DMS153 (cell line): ENCODE measurements at places on chromosomes 1 and 21.

DNA sequence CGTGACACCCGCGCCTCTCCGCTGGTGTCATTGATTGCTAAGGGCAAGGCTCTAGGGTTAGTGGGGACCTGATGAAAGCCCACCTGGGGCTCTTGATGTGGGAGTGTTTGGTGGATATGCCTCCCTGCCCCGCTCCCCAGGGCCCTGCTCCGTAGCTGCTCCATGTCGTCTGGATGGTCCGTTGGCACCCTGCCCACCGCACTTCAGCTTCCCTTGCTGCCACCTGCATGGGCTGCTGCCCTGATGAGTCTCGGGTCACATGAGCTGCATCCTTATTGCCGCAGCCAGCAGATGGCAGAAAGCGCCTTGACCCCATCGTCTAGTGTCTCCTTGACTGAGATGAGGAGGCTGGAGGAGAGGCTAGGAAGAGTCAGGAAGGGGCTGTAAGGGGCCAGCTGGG is 439.4 kb downstream of the CAMTA1 start:
- DNase-seq = no peak

DNA sequence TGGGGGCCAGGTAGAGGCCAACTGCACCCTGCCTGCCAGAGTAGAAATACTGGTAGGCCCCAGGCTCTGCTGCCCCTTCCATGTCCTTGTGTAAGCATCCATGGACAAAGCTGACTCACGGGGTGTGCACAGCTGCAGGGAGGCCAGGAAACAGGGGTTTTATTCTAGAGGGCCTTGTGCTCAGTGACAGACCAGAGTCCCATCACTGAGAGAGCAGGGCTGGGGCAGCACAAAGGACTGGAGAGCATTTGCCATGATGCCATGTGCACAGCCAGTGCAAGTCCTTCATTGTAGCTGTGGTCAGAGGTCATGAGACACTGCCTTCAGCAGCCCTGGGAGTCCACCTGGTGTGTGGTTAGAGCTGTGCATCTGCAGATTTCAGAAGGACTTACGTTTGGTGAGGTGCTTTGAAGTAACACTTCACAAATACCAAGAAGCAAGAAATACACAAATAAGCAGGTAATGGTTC is 8.1 kb downstream of the ARF1 start:
- no peak for DNase-seq

GRCh38 chr1:221510793-221511503 is 230.9 kb downstream of the DUSP10 start:
- no peak for DNase-seq

GRCh38 chr21:29133796-29134195 is 3.4 kb downstream of the MAP3K7CL start:
- no peak for DNase-seq

DNA sequence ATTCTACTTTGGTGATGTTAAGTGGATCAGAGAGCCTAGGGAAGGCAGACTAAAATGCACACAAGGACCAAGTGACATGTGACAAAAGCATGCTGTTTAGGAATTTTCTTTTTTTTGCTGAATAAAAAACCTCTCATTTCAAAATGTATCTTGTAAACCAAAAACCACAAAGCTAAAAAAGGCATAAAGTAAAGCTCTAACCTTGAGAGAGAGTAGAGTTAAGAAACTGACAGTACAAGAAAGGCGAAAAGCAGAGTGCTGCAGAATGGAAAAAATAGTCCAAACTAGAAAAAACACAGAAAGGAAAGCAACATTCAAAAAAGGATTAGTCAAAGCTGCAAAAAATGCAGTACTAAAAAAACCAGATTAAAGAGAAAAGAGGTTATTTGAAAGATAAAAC is 76.5 kb downstream of the EPS15 start:
- DNase-seq = no peak

GRCh38 chr1:154533952-154534844 is 24.3 kb downstream of the UBE2Q1 start:
- DNase-seq = peak; percentile 44

GRCh38 chr1:113542221-113542701 is 151.9 kb downstream of the MAGI3 start:
- DNase-seq = no peak

DNA sequence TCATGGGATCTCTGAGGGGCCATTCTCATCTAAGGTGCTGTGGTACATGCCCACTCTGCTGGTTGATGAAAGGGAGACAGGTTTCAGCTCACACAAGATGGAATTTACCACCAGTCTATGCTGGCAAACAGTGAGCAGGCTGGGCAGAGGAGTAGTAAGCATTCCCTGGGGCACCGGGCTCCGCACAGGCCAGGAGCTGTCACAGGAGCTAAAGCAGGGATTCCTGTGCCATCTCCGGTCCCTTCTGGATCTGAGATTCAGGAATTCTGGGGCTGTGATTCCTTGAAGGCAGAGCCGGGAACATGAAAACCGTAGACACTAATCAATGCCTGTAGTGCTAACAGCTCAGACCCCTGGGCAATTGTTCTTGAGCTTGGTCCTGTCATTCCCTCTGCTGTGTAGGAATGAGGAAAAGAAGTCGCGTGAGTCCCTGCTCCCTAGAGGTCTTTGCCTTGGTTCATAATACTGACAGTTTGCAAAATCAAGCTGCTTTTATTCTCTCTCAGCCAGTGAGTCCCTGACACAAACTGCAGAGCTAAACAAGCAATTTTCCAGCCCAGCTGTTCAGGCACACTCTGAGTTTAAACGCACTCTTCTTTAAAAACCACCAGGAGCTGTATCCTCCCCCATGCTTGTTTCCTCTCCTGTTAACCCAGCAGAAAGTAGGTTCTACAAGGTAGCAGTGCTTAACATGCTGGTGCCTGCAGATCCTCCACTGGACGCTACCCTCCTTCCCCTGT is 52.5 kb downstream of the MDM4 start:
- DNase-seq = no peak

- DNase-seq = no peak
These were observed 165.5 kb upstream of the ESRRG start for GRCh38 chr1:216888731-216889130.

- no peak for DNase-seq
These were observed 120.7 kb downstream of the GRIK3 start for GRCh38 chr1:36913484-36914060.

DNA sequence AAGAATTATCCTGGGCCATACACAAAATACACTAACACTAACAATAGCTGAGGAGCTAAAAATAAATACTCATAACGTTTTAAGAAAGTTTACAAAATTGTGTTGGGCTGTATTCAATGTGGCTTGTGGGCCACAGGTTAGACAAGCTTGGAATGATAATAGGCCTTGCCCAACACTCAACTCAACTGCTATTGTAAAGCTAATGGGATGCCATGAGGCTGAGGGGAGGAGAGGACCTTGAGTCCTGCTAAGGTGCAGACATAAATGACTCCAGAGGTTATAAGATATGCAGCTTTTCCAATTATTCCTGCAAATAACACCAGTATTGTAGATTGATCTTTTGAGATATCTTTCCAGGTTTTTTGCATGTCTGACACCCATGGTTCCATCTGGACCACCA is 97.0 kb downstream of the FCRL5 start:
- no peak for DNase-seq

DNA sequence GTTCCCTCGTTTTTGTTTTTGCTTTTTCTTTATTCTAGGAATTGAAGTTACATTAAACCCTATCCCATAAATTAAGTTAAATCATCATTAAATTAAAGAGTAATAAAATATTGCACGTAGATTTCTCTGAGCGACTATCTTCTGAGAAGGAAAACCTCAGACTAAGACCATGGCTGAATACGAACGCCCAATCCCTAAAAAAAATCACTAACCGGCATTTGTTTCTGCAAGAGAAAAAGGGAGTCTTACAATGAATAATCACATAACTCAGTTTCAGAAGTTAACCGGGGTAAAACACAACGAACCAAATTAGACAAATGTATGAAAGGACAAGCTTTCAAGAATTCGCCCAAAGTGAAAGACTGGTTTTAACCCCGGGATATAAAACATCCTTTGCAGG is 1.3 kb downstream of the PIK3R3 start:
- no peak for DNase-seq

- no peak for DNase-seq
These were observed 23.3 kb downstream of the PLEKHM2 start for GRCh38 chr1:15707239-15707925.

DNA sequence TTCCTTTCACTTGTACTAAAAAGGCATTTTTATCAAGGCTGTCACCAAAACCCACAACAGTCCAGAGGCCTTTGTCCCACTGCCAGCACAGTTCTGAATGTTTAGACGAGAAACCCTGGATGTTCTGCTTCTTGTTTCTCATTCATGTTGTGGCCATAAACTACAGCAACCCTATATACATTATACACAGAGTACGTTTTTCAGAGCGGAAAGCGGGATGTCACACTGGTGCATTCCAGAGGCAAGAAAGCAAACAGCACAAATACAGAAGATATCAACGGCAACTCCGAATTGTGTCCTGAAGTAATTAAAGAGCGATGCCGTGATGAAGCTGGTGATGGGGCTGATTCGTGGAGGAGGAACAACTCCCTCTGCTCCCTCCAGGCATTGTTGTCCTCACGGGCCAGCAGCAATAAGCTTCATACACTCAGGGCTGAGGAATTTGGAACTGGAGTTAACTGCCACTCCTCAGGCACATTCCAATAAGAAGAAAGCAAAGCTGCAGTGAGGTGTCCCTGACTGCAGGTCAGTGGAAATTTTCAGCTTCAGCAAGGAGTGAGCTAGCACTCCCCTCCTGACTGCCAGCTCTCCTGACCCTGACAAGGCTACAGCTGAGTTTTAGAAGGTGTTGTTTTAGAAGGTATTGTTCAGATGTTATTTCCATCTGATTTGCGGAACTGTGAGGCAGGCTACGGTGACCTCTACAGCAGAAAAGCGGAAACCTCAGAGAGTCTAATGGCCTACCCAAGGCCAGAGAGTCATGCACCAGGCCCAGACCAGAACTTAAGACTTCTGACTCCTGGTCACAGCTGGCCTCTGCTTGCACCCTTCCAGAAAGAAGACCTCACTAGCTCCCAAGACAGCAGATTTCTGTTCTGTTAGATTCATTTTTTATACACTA is 149.0 kb downstream of the TGFBR3 start:
- DNase-seq = no peak

GRCh38 chr1:158153746-158154444 is 26.8 kb upstream of the CD1D start:
- DNase-seq = no peak

DNA sequence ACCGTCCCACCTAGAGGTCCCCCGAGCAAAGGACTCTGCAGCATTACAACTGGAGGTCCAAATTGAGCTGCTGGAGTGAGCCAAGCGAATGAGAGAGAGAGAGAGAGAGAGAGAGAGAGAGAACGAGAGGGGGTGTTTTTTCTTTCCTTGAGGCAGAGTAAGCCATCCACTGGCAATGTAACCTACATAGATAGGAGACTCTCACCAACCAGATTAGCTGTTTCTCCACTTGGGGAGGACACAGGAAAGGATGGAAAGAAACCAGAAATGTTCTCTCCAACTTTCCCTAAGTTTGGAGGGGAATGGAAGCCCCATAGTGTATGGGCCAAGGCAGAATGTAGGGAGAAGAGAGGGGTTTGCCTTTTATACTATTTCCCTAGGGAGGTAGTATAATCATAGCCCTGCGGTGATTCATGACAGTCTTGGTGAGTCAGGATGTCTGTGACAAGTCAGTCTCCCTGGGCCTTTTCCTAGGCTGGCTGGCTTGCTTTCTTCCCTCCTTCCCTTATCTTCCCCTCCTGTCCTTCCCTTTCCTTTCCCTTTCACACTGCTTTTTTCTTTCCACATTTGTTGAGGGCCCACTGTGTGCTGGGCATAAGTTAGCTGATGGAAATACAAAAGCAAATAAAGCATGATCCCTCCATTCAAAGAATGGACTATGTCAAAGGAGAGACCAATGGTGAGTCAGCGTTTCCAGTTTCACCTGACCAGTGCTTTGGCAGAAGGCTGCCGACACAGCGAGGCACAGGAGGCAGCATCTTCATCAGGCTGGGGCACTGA is 7.1 kb downstream of the FNDC7 start:
- DNase-seq = no peak

DNA sequence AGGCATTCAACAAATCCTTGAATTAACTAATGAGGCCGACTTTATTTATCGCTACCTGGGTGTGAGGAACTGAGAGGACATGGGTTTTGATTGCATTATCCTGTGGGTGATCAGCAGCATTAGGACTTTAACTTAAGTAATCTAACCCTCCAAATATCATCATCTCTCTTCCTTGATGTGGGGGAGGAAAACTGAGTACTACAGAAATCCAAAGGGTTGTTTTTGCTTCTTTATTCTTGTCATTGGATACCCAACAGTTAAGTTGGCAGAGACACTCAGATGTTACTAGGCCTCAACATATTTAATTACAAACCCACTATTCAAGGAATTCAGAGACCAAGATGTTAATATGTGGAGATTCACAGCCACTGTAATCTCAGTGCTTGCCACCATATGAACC is 97.4 kb upstream of the ST6GALNAC5 start:
- no peak for DNase-seq

- DNase-seq = no peak
These were observed 4.7 kb upstream of the CD160 start for GRCh38 chr1:145714524-145715111.

DNA sequence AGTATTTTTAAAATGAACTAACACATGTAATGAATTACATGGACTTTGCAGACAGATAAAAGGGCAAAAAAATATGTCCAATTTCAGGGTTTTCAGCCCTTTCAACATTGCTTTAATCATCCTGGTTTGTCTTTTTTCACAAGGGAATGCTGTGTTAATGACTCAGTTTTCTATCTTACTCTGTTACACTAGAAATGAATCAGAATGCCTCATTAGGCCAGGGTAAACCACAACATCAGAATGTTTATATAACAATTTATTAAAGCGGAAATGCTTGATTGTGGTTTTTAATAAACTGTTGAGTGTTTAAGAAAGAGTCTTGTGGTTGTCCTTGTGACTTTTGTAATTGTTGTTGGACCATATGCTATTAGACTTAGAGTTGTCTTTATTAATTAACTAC is 13.5 kb downstream of the GORAB start:
- no peak for DNase-seq

DNA sequence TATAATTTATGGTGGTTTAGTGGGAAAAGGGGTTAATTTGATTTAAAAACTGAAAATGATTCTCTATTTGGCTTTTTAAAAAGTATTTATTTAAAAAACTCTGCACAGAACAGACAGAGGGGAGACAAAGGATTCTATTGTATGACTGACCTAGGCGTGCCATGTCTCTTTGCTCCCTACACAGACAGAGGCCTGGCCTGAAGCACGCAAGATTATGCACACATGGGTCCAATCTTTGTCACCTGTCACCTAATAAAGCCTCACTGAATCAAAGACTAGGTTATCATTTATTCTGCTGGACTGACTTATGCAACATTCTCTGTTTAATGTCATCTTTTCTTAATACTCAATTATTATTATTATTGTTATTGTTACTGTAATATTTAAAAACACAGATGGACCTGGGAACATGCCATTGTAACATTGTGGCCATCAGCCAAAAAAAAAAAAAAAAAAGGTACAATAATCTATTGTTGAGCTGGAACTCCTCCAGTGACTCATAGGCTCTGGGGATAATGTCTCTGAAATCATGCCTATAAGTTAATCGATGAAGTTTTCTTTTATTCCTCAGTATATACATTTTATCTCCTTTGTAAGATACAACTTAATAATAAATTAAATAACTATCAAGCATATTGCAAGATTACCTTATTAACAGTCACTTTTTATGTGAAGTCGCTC is 112.1 kb downstream of the RUNX1 start:
- no peak for DNase-seq
